Kidney tubule cell (primary cell): ENCODE measurements at places on chromosomes 7 and 10.

DNA sequence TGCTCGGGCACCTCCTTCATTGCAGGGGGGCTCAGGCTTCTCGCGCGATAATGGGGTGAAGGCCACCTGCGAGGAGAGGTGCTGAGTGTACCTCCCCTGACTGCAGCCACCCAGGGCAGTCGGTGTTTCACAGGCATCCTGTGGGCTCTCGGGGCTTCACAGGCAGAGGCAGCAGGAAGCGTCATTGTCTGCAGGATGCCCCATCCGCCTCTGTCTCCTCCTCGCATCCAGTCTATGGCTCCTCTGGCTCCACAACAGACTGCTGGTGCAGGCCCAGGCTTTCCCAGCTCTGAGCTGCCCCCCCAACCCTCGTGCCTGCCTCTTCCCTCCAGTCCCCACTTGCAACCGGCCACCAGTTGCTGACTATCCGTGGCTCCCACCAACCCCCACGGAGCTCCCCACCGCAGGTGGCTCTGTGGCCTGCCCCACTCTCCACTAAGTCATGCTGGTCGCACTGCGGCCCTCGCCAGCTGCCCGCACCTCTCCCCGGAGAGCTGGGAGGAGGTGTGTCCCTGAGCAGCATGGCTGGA lies 36.5 kb downstream of the CAMK2B start:
- DNase-seq: no peak

DNA sequence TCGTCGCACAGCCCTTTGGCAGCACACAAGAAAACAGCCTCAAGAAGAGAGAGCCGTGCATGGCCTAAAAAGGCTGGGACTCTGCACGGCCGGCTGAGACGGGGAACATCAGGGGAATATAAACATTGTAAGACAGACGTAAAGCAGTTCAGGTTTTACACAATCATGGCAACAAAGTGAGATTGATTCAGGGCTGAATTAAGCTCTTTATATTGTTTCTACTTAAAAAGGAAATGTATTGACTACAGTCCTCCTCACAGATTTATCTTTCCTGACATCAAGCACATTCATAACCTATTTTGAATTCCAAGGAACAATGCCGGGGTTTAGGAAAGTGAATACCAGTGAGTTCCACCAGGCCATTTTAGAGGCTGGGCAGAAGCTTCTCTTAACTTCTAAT lies 25.2 kb downstream of the SORBS1 start:
- no peak for DNase-seq

DNA sequence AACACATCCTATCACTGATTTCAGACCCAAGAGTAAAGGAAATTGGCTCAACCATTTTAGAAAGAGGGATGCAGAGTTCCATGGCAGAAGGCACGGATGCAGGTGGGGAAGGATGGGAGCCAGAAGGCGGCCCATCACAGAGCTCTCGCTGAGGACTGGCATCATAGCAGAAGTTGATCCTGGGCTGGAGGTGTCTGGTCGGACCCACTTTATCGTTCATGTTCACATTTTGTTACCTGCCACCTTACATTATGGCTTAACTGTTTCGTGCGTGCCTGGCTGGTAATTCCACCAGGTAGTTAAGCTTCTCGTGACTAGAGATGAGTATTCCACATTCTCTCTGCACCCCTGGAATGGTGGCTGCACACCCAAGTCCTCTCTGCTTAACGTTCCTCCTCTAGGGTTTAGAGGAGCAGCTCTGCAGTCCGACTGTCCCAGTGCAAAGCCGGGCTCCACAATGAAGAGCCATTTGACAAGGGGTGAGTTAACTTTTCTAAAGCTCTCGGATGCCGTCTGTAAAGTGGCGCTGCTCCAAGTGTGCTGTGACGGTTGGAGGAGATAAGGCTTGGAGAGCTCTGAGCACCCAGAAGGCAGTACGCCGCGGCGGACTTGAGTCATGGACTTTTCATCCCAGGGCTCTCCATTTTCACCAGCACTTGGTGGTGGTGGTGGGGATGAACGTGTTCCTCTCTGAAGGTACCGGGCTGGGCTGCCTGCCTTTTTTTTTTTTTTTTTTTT lies 157.1 kb upstream of the SHH start:
- no peak for DNase-seq

DNA sequence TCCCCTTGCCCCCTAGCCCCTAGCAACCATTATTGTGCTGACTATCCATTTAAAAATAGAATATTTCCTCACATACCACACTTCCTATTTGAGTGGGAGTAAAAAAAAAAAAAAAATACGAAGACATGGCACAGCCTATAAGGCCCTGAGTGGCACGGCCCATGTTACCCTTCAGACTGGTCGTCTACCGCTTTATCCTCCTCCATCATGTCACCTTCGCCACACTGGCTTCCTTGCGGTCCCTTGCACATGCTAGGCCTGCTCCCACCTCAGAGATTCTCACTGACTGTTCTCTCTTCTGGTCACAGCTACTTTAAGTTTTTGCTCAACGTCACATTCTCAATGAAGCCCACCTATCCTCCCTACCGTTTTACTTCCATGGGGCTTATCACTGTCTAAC lies 130.3 kb downstream of the ATE1 start:
- no peak for DNase-seq

- no peak for DNase-seq
Observed at GRCh38 chr7:99380032-99380822, 5.7 kb downstream of the ARPC1B start.
